ENCODE measurements at places on chromosomes 16 and 17.
A peak's percentile ranks its signal among the peaks of the same experiment; 100 is the strongest.

- DNase-seq = no peak
Observed at GRCh38 chr17:19915245-19915978, 47.7 kb upstream of the ULK2 start.

GRCh38 chr16:49884033-49885015, 28.4 kb upstream of the ZNF423 start:
- DNase-seq = no peak

DNA sequence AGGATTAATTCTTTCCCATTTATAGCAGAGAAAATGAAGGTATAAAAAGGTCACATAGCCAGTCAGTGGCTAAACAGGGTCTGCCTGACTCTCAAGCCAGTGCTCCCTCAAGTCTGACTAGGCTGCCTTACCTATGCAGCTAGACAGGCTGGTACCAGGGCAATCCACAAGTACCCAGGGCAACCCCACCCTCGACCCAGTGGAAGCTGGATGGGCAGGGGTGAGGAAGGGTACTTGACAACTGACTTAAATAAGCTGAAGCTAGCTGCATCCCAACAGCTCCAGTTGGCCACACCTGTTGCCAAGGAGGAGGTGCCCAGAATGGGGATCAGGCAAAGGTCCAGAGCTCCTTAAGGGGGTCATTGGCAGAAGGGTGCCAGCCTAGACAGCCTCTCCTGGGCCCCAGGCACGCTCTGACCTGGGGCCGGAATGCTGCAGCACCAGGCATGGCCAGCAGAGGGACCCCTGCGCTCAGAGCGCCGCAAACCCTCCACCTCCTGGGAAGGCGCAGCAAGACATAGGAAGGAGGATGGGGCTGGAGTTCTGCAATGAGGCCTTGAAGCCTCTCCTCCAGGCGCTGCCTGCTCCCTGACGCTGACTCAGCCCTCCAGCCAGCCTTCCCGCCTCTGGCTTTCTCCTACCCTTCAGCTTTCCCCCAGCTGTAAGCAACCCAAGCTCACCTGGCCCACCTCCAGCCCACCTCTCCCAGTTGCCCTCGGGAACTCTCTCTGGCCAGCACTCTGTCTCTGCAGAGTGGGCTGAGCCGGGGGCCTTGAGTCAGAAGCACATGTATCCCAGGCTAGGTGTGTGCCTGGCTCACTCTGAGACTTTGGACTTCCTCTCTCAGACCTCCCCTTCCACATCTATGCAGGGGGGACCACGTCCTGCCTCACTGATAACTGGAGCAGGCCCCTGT, 28.8 kb downstream of the MPP2 start:
- peak; percentile 90 for DNase-seq

DNA sequence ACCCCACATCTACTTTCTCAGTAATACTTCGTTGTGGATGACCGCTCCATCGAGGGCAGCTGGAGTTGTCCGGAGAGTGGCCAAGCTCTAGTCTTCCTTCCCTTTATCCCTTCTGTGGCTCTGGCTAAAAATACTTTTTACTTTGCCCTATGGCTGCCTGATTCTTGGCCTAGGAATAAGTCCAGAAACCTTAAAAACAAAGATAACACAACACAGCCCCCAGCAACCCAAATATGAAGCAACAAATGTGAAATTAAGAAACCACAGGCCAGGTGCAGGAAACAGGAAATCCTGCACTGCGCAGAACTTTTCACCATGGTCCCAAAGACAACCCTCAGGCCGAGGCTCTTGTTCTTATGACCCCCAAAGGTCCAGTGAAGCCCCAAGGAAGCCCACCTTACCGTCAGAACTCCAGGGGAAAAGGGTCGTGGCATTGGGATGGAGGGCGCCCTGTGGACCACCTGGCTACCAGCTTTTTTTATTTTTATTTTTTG, 26.0 kb downstream of the TK2 start:
- no peak for DNase-seq

- peak; percentile 36 for DNase-seq
Observed at GRCh38 chr16:82936941-82937551, 310.3 kb downstream of the CDH13 start.

GRCh38 chr16:35506018-35506897, 2046.8 kb downstream of the TP53TG3F start:
- DNase-seq = no peak

DNA sequence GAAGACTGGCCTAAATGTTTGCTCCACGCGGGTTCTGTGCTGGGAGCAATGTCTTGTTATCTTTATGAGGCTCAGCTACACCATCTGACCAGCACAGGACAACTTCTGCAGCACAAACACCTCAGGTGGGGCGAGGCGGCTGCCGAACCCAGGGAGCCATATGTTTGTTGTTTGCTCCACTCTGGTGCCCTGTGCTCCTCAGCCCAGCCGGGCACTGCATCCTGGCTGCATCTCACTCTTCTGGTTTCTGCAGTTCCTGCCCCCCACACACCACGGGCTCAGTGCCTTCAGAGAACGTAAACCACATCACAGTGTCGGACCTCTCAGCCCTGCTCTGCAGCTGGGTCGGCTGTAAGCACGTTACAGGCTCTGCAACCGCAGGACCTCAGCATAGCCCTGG, 32.4 kb downstream of the MXRA7 start:
- DNase-seq = no peak

DNA sequence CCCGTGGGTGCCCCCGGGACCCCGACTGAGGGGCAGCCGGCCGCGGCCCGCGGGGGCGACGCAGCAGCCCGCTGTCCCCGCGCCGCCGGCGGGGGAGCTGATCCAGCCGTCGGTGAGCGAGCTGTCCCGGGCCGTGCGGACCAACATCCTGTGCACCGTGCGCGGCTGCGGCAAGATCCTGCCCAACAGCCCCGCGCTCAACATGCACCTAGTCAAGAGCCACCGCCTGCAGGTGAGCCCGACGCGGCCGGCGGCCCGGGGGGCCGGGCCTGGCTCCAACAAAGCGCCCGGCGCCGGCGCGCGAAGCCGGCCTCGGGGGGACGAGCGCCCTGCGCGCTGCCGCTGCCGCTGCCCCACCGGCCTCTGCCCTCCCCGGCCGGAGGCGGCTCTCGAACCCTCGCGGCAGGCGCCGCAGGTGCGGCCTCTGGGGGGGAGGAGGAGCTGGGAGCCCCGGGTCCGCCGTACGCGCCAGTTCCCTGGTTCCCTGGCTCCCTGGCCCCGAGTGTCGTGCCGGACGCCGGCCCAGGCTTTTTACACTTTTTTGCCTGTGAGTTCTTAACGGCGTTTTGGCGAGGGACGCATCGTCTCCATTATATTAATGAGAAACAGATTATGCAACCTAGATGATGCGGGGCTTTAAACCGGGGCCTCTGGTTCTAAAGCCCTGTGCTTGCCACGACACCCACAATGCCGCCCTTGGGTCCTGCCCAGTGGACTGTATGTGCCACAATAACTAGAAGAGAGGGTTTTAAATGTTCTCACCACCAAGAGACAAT, 521 bp downstream of the ATMIN start:
- DNase-seq = peak; percentile 9

GRCh38 chr16:56231-56927, 2.8 kb downstream of the SNRNP25 start:
- no peak for DNase-seq

- peak; percentile 13 for DNase-seq
Observed at GRCh38 chr17:12927541-12928425, 90.0 kb downstream of the ELAC2 start.

Measured in fibroblast of skin of abdomen (primary cell).